ENCODE measurements at places on chromosomes 12 and 14. TPM values are rescaled to one million over a fixed set of nuclear protein-coding genes. Genes with fewer than 3 reads are reported as not detected.

DNA sequence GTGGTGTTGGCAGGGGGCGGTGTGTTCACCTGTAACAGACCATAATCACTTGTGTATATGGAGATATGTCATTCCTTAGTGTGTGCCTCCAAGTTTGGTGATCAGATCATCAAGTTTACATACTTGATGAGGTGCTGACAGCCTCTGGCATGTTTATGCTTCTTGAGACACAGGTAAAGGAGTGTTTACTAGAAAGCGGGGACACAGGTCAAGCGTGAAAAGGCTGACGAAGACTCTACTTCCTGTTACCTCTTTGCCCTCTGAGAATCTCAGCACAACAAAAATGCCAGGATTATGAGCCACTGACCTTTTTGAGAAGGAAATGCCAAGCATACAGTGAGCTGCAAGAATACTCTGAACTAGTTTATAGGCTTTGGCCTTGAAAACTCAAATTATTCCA lies 29.6 kb downstream of the PRDM4 start:
- no peak for DNase-seq

GRCh38 chr14:104105822-104106470 lies 20.4 kb downstream of the ASPG start:
- no peak for DNase-seq

GRCh38 chr12:98606359-98606988 lies 13.0 kb downstream of the SLC25A3 start:
- no peak for DNase-seq

The KRT73 gene
- not detected for total RNA-seq

GRCh38 chr12:131513606-131514005 lies 197.3 kb upstream of the SFSWAP start:
- no peak for DNase-seq

DNA sequence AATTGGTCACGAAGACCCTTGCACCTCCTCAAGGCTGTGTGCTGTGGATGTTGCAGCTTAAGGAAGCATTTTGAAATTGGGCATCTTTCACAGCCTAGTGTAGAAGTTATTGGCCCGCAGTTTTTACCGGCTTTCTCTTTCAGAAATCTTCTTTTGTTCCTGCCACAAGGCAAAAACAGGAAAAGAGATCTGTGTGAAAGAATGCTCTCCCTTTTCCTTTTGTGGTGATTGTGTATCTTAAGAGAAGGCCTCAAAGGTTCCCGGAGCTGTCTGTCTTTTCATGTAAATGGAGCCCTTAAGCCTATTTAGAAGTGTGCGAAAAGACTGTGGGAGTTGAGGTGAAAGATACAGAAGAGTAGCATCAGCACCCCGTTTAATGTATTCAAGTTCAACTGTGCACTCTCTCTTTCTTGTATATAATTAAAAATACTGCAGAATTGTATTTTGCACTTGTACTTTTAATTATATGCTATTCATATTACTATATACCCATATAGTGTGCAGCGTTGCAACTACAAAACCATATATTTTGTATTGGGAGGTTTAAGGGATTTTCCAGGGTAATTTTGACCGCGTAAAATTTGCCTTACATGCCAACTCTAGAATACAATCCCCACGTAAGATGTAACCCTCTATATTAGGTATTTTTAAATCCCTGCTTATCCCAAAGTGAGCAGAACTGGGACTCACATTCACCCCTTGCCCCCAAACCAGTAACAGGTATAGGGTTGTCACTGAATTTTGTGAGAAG lies 441.7 kb downstream of the RAD51B start:
- peak; percentile 31 for DNase-seq

All from H1 (cell line).